Brain pericyte (primary cell): ENCODE measurements at places on chromosomes 2 and 18.

DNA sequence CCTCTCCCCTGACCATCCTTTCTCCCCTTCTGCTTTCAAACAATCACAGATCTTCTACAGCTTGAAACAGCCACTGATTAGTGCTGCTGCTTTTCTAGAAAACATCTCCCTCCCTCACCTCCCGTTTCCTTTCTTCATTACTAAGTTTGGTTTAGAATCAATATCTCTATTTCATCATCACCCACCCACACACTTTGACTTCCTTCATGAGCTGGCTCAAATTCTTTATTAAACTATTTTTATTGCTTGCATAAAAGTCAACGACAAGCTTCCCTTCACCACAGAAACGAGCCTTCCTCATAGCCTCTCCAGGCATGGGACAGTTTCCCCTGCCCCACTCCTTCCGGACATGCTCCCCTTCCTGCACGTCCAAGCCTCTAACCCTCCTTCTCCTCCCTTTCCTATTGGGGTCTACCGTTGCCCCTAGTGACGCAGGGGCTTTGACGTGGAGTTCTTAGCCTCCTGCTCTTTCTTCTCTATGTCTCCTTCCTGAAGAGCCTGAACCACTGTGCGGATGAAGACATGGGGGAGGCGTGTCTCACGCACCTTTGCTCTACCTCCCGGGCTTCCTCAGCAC, 172.0 kb downstream of the AFF3 start:
- DNase-seq: no peak

DNA sequence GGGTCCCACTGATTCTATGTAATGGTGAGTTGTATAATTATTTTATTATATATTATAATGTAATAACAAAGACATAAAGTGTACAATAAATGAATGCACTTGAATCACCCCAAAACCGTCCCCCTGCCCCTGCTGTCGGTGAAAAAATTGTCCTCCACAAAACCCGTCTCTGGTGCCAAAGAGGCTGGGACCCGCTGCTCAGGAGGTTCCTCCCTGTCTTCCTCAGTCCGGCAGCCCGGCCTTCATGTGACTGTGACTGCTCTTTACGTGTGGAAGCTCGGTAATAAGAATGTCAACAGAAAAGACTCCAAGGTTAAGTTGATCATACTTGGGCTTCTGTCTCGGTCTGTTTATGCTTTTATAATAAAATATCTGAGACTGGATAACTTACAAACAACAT, 32.7 kb upstream of the ADNP2 start:
- no peak for DNase-seq

DNA sequence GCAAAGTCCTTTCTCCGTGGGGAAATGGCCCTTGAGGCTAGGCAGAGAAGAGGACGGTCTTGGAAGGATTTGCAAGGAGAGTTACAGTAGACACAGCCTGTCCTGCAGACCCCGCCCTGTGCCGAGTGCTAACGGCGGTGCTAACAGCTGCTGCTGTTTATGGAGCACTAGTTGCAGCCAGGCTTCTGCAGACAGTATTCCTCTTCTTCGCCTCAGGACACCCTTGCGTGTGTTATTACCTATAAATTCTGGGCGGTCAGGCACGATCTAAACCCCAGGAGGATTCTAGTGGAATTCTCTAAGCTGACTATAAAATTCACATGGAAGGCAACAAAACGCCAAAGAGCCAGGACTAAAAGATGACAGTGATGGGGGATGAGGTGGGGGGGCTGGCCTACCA, 139.8 kb downstream of the GLI2 start:
- DNase-seq: no peak

DNA sequence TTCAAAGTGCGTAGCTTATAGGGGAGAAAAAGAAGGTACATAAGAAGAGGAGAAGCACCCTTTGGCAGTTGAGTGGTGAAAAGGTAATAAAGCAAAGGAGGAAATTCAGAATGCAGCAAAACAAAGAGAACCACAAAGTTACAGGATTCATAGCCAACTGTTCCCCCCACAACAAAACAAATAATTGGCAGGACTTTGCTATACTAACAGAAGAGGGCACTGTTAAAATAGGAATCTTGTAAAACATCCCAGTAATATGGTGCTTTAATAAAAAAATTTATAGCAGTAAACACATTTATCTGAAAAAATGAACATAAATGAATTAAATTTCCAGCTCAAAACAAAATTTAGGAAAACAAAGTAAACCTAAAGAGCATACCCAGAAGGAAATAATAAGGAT, 42.3 kb downstream of the R3HDM1 start:
- no peak for DNase-seq

GRCh38 chr2:228039752-228040534, 141.5 kb downstream of the SPHKAP start:
- DNase-seq: no peak

DNA sequence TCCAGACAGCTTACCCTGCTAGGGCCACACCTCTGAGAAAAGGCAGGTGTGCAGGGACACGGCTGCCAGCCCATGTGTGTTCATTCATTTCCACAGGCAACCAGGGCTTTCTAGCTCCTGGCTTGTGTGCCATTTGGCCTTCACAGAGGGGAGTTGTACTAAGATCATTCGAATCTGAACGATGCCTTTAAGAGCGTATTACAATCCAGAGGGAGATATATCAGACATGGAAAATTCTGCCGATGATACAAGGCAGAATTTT, 64.2 kb upstream of the OTOF start:
- DNase-seq: no peak
